ENCODE measurements at places on chromosomes 6 and 20. TPM values are rescaled to one million over a fixed set of nuclear protein-coding genes. Genes with fewer than 3 reads are reported as not detected.

The SAMD5 gene
- 3.5 TPM for polyA plus RNA-seq

The PAK5 gene
- polyA plus RNA-seq = 23.8 TPM

The TFAP2D gene
- polyA plus RNA-seq = not detected

The PEDS1 gene
- 33.5 TPM for polyA plus RNA-seq
